ENCODE measurements at places on chromosomes 4 and X.

DNA sequence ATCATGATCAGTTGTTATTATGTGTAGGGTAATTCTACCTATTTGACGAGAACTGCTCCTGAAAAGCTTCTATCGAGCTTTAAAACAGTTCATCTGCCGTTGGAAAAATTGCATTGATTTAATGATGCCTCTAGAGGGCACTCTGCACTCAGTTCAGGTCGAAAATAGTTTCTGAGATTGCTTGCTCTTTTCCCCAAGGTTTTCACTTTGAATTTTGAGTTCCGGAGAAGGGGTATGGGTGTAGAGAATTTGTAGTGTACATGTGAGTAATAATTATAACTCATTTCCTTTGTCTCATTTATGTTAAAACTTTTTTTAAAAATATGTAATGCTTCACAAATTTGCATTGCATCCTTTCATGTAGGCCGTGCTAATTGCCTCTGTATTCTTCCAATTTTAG, 28.4 kb upstream of the TNIP3 start:
- no peak for DNase-seq

- no peak for DNase-seq
Observed at GRCh38 chrX:120614816-120615215, 10.9 kb downstream of the MCTS1 start.

- DNase-seq = no peak
Observed at GRCh38 chr4:170009291-170009690, 16.9 kb downstream of the MFAP3L start.

GRCh38 chr4:121277194-121278105, 103.4 kb downstream of the QRFPR start:
- no peak for DNase-seq

DNA sequence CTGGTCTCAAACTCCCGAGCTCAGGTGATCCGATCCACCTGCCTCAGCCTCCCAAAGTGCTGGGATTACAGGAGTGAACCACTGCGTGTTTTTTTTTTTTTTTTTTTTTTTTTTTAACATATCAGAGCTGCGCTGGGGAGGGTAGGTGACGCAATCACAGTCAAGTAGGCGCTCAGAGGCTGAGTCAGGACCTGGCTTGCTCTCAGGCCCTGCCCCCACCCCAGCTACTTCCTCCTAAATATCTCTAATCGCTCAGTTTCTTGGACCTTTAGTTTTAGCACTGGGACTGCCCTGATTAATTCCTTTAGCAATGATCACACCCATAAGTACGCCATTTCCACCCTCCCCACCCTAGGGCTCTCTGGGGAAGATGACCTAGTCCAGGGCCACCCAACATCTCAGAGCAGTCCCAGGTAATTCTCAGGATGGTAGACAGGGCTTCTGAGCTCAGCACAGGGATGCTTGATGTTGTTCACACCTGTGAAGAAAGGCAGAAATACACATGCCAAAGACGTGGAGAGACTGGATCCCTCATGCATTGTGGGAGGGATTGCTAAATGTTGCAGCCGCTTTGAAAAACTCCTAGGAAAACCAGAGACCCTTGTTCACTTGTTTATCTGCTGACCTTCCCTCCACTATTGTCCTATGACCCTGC, 50.2 kb downstream of the DDX3X start:
- no peak for DNase-seq

DNA sequence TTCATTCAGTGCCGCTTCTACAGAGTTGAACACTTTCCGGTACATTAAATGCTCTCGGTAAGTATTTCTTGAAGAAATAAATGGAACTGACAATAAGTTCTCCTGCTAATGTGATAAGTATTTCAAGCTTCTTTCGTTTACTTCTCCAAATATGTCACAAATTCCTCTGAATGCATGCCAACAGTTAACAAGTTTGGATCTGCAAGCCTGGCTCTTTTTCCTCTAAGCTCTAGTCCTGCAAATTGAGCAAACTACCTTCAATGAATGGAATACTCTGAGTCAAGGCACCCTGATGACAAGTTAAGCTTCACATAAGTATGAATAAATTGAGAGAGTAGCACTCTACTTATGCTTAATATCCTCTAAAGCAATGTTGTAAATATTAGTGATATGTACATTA, 403.6 kb downstream of the PDGFC start:
- no peak for DNase-seq

DNA sequence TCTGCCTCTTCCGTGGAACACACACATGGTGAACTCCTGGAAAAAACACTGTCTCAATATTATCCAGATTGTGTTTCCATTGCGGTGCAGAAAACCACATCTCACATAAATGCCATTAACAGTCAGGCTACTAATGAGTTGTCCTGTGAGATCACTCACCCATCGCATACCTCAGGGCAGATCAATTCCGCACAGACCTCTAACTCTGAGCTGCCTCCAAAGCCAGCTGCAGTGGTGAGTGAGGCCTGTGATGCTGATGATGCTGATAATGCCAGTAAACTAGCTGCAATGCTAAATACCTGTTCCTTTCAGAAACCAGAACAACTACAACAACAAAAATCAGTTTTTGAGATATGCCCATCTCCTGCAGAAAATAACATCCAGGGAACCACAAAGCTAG, 87.9 kb downstream of the TET2 start:
- DNase-seq = no peak

GRCh38 chrX:8955511-8955910, 78.4 kb downstream of the FAM9B start:
- no peak for DNase-seq

DNA sequence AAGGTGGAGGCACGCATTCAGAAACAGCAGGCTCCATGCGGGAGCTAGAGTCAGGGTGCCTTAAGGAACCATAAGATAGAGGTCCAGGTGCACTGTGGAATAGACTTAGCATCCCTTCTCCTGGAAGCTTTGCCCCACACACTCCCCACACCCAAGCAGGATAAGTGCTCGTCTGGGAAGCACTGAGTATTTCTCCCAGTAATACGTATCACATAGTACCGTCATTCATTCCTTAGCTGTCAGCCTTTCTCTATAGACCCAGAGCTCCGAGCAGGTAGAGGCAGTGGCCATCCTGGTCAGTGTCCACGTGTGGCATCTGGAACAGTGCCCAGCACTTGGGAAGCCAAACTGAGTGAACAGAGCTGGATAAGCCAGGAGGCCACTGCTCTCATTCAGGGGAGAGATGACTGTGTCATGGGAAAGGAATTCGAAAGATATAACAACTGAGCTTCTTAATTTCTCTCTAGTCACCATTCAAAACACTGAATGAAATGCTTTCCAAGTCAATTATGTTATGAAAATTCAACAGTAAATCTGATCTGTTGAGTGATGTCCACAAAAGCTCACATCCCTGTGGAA, 9.9 kb downstream of the APBB2 start:
- DNase-seq = no peak

GRCh38 chrX:49278081-49278480, 8.5 kb downstream of the PPP1R3F start:
- no peak for DNase-seq

- DNase-seq = no peak
Observed at GRCh38 chr4:24235618-24236017, 345.8 kb upstream of the PPARGC1A start.

DNA sequence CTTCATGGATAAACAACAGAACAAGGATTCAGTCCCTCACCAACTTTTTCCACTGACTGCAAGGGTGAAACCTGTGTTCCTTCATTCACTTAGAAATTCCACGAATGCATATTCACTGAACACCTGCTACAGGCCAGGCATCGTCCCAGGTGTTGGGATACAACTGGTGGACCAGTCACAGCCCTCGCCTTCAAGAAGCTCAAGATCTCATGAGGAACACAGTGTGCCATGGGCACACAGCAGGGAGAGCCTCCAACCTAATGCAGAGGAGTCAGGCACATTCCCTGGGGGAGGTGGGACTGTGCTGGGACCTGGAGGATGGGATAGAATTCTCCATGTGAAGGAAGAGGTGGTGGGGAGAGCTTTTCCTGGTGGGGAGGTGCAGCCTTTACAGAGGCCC, 107.6 kb upstream of the PDLIM3 start:
- no peak for DNase-seq

DNA sequence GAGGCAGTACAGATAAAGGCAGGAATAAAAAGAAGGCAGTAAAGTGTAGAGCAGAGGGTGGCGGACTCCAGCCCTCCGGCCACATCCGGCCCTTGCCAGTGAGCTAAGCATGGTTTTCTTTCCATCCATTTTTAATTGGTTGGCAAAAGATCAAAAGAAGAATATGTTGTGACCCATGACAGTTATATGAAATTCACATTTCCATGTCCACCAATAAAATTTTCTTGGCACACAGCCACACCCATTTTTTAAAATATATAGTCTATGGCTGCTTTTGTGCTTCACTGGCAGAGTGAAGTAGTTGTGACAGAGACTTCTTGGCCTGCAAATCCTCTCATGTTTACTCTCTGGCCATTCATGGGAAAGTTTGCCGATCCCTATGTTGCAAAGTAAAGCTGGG, 29.8 kb downstream of the SLC9A6 start:
- DNase-seq = no peak

DNA sequence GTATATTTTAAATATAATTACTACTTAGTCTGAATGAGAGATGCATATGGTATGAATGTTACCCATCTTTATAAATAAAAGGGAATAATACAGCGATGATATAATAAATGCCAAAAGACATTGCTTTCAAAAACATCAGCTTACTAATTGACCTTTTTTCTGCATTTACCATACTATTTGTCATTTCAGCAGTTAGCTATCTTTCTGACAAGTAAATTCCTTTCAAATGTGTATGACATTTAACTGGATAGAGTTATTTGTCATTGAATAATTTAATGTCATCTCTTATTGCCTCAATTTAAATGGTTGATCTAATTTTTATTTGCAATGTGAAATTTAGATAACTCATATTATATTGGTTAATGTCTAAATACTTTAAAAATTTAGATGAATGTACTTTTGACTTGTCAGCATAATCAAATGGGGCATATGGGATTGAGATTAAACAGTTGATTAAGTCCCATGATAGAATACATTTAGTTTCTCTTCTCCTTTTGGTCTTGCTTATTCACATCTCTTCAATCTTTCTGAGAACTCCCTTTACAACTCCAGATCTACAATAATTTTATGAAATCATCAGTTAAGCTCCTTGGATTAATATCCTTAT, 350.9 kb downstream of the PCDH18 start:
- no peak for DNase-seq

DNA sequence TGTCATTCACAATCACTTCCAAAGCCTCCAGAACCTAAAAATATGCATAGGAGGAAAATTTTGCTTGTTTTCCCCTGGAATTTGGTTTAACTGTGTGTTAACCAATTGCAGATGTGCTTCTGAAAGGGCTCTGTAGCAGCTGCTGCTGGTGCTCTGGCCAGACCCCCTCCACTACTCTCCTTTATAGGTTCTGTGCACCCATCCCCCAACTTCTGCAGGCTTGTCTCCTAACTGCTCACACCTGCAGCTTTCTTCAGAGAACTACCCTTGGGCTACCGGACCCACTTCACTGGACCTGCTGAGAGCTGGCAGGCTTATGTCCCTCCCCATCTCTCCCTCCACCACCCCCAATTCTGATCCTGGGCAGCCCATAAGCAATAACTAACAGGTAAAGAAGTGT, 662.1 kb upstream of the DIPK2B start:
- no peak for DNase-seq

DNA sequence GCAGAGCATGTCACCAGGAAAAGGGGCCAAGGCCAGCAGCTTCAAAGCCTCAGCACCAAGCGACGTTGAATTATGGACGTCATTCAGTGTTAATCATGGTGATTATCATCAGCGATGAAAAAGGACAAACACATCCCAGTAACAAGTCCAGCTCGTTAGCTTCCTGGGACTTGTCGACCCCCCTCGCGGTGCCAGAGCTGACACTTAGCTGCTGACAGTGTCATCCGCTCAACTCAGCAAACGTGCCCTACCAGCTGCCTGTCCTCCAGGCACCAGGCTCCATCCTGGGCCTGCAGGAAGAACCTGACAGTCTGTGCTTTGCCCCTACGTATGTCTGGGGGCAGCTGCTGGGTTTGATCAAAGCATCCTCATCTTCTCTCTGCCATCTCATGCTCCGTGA, 137.0 kb upstream of the PSAPL1 start:
- no peak for DNase-seq

GRCh38 chr4:173370130-173370476, 651 bp upstream of the SAP30 start:
- peak; percentile 28 for DNase-seq

DNA sequence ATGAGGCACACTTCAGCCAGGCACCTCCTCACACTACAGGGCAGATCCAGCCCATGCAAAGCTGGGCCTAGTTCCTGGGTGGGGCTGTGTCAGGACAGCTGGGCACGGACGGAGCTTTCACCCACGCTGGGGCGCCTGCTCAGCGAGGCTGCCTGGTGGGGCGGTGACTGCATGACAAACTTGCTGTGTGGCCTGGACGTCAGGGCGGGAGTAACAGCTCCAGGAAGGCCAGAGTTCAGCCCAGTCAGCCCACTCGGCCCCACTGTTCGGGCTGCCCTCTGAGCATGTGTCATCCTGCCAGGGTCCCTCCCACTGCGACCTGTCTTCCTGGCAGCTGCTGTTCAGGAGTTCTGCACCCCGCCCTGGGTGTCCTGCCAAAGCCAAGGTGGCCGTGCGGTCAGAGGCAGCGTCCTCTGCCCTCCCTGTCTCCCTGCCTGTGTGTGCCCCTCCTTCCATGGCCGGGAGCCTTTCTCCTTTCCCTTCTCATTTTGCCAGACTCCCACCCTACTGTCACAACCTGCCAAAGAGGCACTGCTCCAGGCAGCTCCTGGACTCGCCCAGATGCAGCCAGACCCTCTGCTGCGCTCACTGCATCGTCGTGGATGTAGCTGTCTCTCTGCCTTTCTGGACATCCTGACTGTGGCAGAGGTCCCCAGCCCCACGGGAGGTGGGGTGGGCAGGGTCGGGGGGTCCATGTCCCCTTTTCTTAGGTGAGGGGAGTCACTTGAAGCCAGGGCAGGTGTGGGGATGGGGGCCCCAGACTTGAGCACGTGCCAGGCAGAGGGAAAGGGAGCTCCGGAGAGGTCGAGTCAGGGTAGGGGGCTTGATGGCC, 33.0 kb upstream of the KIAA0232 start:
- DNase-seq = no peak

GRCh38 chrX:38225093-38225492, 4.4 kb upstream of the SRPX start:
- no peak for DNase-seq

- no peak for DNase-seq
Observed at GRCh38 chr4:152501846-152502536, 33.9 kb downstream of the FBXW7 start.

GRCh38 chrX:25028726-25029125, 13.0 kb upstream of the ARX start:
- DNase-seq = no peak

DNA sequence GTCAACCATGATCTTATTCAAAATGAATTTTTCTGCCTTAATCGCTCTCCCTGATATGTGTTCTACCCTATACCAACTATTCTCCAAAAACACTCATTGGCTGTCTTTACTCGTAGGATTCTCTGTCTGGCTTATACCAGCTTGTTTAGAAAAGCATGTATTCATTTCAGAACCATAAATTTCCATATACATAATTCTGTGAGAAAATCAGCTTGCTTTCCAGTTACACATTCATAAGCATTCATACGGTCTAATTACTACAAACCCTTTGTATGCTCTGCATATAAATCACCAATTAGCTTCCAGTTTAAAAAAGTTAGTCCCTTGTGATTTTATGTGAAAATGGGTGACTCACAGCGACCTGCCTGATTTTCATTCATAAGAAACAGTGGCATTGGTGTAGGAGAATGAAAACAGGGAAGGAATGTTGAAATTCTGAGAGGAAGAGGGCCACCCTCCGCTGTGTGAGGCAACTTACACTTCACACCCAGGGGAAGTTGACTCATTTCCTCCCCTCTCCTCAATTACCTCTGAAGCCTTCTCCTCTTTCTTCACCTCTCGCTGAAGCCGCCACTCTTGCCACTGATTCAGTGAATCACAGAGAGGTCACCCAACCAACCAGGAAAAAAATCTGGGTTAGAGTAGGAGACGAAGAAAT, 63.3 kb downstream of the MEPE start:
- no peak for DNase-seq

Data from stimulated activated CD8-positive, alpha-beta memory T cell treated with anti-CD3 and anti-CD28 coated beads, Interleukin-2, amount 100 ng/mL, for 1 hour (primary cell).